ENCODE measurements at places on chromosomes 11 and 22. TPM values are rescaled to one million over a fixed set of nuclear protein-coding genes. Genes with fewer than 3 reads are reported as not detected.
A peak's percentile ranks its signal among the peaks of the same experiment; 100 is the strongest.

GRCh38 chr11:8807544-8808225, 103.3 kb upstream of the AKIP1 start:
- peak; percentile 73 for DNase-seq

DNA sequence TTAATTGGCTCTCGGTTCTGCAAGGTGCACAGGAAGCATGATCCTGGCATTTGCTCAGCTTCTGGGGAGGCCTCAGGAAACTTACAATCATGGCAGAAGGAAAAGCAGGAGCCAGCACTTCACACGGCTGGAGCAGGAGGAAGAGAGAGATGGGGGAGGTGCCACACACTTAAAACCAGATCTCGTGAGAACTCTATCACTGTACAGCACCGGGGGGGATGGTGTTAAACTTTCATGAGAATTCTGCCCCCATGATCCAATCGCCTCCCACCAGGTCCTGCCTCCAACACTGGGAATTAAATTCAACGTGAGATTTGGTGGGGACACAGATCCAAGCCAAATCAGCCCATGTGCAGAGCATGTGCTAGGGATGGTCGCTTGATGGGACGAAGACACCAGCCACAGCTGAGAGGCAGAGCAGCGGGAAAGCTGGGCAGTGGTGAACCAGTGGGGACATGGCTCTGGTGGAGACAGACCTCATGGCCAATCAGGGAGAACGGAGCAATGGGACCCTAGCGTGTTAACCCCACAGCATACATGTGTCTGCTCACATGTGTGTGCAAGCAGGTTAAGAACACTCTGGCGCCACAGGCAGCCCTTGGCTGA, 6.2 kb downstream of the TANGO2 start:
- DNase-seq = no peak

DNA sequence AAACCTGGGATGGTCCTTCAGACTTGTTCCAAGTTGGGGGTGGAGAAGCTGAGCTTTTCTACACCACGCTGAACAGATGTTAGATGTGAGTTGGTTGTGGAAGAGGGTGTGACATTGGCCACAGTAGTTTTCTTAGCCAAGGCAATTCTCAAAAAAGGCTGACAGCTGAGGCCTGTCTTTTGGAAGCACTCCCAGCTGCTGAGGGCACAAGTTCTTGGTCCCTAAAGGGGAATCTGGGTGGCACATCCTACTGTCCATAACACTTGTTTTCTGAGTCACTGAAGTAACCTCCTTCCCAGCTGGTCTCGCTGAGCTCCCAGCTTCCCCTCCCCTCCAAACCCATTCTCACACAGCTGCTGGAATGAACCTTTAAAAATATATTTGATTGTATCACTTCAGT, 375.7 kb upstream of the KIRREL3 start:
- DNase-seq = peak; percentile 7

DNA sequence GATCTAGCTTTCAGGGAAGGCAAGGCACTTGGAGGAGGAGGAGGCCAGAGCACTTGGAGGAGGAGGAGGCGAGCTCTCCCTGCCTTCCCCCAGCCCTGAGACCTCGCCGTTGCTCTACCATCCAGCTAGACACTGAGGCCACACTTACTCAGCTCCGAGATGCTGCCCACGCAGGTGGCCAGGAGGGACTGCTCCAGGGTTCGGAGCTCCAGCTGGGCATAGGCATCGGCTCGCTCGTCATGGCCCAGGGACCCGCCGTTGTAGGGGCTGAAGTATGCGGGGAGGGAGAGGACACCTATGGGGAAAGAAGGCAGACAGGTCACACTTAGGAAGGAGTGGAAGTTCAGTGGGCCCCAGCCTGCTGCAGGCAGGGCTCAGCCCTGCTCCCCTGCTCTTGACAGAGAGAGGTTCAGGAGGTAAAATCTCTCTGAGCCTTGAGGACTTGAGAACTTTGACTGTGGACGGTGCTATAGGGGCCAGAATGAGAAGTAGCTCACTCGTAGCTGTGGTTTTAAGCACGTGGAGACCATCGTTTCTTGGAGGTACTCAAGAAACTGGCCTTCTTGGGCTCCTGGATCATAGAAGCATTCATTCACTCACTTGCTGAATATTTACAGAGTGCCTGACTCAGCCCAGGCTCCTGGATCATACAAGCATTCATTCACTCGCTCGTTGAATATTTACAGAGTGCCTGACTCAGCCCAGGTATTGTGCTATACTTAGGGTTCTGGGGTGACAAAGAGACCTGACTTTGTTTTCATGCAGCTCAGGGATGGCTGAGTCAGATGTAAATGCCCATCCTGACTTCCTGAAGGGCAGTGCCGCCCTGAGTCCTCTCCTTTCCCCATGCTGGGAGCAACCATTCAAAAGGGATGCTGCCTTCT, 99.2 kb downstream of the NAT10 start:
- DNase-seq = no peak

GRCh38 chr11:82829101-82829500, 71.1 kb downstream of the PRCP start:
- no peak for DNase-seq

DNA sequence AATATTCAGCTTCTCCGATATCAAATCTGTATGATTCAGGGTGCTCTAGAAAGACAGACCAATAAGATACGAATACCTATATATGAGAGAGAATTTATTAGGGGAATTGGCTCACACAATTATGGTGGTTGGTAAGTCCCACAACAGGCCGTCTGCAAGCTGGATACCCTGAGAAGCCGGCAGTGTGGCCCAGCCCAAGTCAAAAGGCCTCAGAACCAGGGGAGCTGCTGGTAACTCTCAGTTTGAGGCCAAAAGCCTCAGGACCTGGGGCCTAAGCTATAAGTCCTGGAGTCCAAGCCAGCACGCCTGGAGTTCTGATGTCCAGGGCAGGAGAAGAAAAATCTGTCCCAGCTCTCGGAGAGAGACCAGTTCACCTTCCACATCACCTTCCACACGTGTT, 318.7 kb downstream of the BRD1 start:
- DNase-seq = no peak

DNA sequence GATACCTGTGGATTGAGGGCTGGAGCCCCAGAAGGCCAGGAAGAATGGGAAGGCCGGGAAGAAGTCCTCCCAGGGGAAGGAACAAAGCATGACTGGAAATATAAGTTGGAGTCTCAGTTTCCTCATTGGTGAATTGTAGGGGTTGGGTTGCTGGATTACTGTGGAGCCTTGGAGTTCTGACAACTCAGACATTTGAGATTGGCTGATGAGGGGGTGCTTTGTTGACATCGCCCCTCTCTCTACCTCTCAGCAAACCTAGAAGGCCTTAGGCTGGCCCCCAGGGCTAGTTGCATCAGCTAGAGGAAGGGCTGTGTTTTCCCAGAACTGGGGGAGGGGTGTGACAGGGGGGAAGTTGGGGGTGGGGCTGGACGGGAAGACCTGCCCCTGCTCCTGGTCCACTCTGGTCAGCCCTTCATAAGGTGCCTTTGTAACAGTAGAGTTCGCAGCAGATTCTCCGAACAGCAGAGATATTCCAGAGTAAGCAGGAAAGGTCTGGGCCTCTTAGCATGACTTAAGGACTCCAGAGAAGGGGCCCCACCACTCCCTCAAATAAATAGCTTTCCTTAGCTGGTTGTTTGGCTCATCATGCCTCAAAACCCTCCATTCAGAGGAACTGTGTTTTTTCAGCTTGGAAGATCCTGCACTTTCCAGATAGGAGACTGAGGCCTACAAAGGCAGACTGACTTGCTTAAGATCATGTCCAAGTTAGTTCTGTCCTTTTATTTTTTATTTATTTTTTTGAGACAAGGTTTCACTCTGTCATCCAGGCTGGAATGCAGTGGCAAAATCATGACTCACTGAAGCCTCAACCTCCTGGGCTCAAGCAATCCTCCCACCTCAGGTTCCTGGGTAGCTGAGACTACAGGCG, 12.5 kb upstream of the THRSP start:
- DNase-seq = no peak

GRCh38 chr11:99693941-99694492, 673.3 kb downstream of the CNTN5 start:
- DNase-seq = no peak

- no peak for DNase-seq
Measured at GRCh38 chr11:131146827-131147490, 223.5 kb upstream of the NTM start.

DNA sequence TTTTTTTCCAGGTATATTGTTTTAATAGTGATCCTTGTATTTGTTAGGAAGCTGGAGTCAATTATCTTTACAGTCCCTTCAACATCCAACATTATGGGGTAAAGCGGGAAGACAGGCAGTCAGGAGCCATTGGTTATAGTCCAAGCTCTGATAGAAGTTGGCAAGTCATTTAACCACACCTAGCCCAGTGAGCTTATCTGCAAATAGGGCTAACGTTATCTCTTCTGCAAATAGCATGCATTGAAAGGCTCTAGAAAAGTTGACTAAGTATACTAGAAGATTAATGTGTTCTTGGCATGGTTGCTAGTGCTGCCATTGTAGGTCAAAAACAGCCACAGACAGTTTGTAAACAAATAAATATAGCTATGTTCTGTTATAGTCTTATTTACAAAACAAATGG, 520.7 kb downstream of the OPCML start:
- DNase-seq = no peak

GRCh38 chr22:27994481-27995331, 75.7 kb upstream of the PITPNB start:
- no peak for DNase-seq

The ADM gene
- polyA plus RNA-seq = 9.8 TPM

The PKP3 gene
- not detected for polyA plus RNA-seq

The ANO1 gene
- polyA plus RNA-seq = 9.7 TPM

The RAG2 gene
- polyA plus RNA-seq = 0.09 TPM

The OR5B21 gene
- not detected for polyA plus RNA-seq

The PLET1 gene
- not detected for polyA plus RNA-seq

The C11orf16 gene
- polyA plus RNA-seq = not detected

The OR6T1 gene
- polyA plus RNA-seq = not detected

The MUC5AC gene
- not detected for polyA plus RNA-seq

Data from muscle of arm (tissue), 14 donors.